ENCODE measurements at places on chromosomes 3 and 15. TPM values are rescaled to one million over a fixed set of nuclear protein-coding genes. Genes with fewer than 3 reads are reported as not detected.

SPATA16 gene
- total RNA-seq, result not detected

B3GNT5 gene
- total RNA-seq, result not detected

MST1R gene
- 1.0 TPM for total RNA-seq

CDCP1 gene
- not detected for total RNA-seq

FOXL2NB gene
- not detected for total RNA-seq

CPNE9 gene
- total RNA-seq, result 0.55 TPM

KLHL40 gene
- not detected for total RNA-seq

CHRM5 gene
- total RNA-seq, result not detected

DPPA4 gene
- total RNA-seq, result 6.2 TPM

DNA sequence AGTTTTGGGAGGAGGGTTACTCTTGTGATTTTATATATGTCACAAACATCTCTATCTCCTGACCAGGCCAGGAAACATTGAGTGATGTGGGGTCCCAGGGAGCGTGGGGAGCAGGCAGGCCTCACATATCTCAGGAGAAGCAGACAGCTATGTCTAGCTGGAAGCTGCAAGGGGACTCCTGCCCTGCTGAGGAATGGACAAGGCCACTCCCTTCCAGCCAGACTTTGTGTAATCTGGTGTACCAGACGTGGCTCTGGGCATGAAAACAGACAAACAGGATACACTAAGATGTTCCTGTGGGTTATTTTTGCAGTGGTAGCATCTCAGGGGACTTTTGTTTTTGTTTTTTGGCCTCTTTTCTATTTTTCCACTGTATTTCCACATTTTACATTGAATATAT, 23.2 kb downstream of the CYP8B1 start:
- no peak overlapping the region for H3K4me3 ChIP-seq
- H3K4me1 ChIP-seq, result peaks cover 5% of the 10 kb centered on the region
- peaks cover 5% of the 10 kb centered on the region for H3K27me3 ChIP-seq
- H3K36me3 ChIP-seq, result no peaks in the 10 kb centered on the region
- no peak for DNase-seq

DNA sequence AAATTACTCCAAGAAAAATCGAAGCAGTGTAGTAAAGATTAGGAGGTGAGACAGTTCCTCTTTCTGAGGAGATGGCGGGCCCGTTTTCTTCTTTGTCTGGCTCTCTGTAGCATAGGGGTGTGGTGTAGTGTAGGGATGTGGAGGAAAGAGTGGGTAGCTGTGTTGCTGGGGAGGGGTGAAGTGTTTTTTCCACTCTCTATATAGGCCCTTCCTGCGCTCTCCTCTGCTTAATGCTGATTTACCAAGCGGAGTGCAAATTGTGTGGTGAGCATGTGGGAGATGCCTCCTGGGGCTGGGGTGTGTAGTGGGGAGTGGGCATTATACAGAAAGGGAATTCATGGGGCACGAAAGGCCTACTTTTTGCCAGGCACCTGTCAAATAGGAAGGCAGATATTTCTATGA, 94.9 kb downstream of the ST6GAL1 start:
- H3K27me3 ChIP-seq, result no peaks in the 10 kb centered on the region
- no peaks in the 10 kb centered on the region for H3K36me3 ChIP-seq
- H3K4me3 ChIP-seq, result peak overlapping the region; percentile 89
- peak overlapping the region; percentile 88 for H3K27ac ChIP-seq

- H3K36me3 ChIP-seq, result peaks cover 88% of the 10 kb centered on the region
- H3K27me3 ChIP-seq, result no peaks in the 10 kb centered on the region
- no peak for DNase-seq
- H3K27ac ChIP-seq, result peak overlapping the region; percentile 10
Measured at GRCh38 chr3:58161435-58162398, 49.1 kb downstream of the DNASE1L3 start.

DNA sequence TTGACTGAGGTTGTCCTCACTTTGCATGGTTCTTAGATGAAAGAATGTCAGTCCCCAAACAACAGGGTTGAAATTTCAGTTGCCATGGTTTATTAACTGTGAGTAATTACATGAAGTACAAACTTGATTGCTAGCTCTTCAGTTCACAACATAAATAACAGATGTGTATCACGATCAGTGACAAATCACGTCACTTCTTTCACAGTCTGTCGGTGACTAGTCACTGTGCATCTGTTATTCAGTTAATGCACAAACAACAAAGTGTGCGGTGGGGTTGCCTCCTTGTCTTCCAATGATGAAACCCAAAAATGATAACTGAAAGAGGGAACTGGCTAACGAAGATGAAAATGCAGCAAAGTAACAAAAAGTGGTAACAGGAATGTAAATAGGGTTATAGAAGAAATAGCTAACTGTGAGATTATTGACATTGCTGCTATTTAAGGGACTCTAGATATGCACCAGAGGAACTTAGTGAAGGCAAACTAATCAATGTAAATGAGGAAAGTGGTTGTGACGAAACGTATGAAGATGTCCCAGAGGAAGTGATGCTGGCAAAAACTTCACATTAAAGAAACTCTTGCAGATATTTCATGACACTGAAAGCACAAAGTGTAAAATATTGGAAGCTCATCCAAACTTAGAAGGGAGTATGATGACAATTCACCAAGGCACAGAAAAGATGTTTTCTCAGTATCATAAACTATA, 159.3 kb downstream of the WDR76 start:
- no peak for DNase-seq
- no peak overlapping the region for H3K4me3 ChIP-seq
- H3K27ac ChIP-seq, result no peak overlapping the region
- H3K27me3 ChIP-seq, result peaks cover 13% of the 10 kb centered on the region
- no peaks in the 10 kb centered on the region for H3K4me1 ChIP-seq

GRCh38 chr3:59540696-59541095, 490.9 kb upstream of the CFAP20DC start:
- DNase-seq, result no peak
- H3K27me3 ChIP-seq, result no peaks in the 10 kb centered on the region
- H3K27ac ChIP-seq, result no peak overlapping the region
- no peaks in the 10 kb centered on the region for H3K36me3 ChIP-seq

- H3K36me3 ChIP-seq, result no peaks in the 10 kb centered on the region
- H3K27ac ChIP-seq, result peak overlapping the region; percentile 4
- H3K27me3 ChIP-seq, result no peaks in the 10 kb centered on the region
- H3K4me3 ChIP-seq, result no peak overlapping the region
Measured at GRCh38 chr3:46102780-46103130, 75.5 kb upstream of the XCR1 start.

GRCh38 chr3:46829699-46830208, 33.5 kb downstream of the MYL3 start:
- no peaks in the 10 kb centered on the region for H3K27me3 ChIP-seq
- no peak overlapping the region for H3K27ac ChIP-seq
- DNase-seq, result no peak
- peaks cover 5% of the 10 kb centered on the region for H3K4me1 ChIP-seq
- H3K36me3 ChIP-seq, result peaks cover under 1% of the 10 kb centered on the region

DNA sequence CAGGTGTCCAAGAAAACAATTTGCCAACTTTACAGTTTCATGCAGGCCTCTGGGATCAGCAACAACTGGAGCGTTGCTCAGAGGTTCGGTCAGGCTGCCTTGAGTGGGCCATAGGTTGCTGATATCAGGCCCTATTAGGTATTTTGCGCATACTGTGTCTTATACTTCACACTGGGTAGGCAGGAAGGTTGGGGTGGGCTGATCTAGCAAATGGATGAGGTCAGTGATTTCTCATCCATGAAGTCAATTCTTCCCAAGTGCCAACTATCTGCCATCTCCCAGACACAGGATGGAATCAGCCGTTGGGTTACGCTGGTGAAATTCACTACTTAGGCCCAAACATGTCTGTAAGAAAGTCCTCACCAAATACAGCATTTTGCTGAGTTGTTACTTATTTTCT, 77.6 kb downstream of the SLC7A14 start:
- no peak overlapping the region for H3K27ac ChIP-seq
- H3K27me3 ChIP-seq, result peaks cover 16% of the 10 kb centered on the region
- H3K4me1 ChIP-seq, result no peaks in the 10 kb centered on the region
- no peak overlapping the region for H3K4me3 ChIP-seq

GRCh38 chr15:67143646-67144045, 78.2 kb downstream of the SMAD3 start:
- H3K27me3 ChIP-seq, result no peaks in the 10 kb centered on the region
- H3K36me3 ChIP-seq, result no peaks in the 10 kb centered on the region
- H3K27ac ChIP-seq, result no peak overlapping the region
- peaks cover 98% of the 10 kb centered on the region for H3K4me1 ChIP-seq
- DNase-seq, result no peak

- no peak for DNase-seq
- H3K4me3 ChIP-seq, result no peak overlapping the region
- no peak overlapping the region for H3K27ac ChIP-seq
- no peaks in the 10 kb centered on the region for H3K4me1 ChIP-seq
- peaks cover 4% of the 10 kb centered on the region for H3K36me3 ChIP-seq
- peaks cover 16% of the 10 kb centered on the region for H3K27me3 ChIP-seq
Measured at GRCh38 chr3:186374376-186374775, 12.3 kb upstream of the DGKG start.

DNA sequence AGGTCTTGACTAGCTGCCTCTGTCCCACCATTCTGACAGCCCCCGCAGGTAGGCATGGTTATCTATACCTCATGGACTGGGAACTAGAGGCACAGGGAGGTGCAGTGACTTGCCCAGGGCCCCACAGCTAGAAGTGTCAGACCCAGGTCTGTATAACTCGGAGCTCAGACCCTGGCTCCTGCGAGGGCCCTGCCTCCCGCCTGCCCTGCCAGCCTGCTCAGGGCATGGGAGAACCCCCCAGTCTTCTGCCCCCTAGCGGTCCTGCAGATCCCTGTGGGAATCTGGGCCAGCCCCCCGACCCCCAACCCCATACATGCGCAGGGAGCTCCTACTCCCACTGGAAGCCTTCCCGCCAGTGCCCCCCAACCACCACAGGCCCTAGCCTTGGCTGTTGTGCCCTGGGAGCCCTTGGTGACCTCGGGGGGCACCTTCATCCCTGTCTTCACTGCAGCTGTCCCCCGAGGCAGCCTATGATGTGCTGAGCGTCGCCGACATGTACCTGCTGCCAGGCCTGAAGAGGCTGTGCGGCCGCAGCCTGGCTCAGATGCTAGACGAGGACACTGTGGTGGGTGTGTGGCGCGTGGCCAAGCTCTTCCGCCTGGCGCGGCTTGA, 6.9 kb downstream of the ABTB1 start:
- H3K27me3 ChIP-seq, result no peaks in the 10 kb centered on the region
- no peak for DNase-seq
- H3K36me3 ChIP-seq, result no peaks in the 10 kb centered on the region
- H3K27ac ChIP-seq, result peak overlapping the region; percentile 35

DNA sequence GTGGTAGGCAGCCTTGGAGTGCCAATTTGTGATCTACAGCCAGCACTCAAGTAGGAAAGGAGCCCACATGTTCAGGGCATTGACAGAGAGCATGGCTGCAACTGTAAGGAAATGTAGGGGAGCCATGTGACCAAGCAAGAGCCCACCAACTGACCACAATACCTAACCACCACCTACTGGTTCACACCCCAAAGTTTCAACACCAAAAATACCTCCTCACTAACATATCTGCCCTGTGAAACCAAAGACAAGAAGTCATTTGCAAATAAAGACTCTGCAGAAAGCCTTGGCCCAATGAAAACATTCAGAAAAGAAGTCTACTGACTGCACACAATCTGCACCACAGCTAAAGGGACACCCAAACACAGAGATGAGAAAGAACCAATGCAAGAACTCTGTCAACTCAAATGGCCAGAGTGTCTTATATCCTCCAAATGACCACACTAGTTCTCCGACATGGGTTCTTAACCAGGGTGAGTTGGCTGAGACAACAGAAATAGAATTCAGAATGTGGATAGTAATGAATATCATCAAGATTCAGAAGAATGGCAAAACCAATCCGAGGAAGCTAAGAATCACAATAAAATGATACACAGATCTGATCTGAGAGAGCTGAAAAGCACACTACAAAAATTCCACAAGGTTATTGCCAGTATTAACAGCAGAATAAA, 40.6 kb downstream of the SLC9C1 start:
- no peak overlapping the region for H3K27ac ChIP-seq
- H3K4me1 ChIP-seq, result no peaks in the 10 kb centered on the region
- peaks cover 1% of the 10 kb centered on the region for H3K27me3 ChIP-seq
- DNase-seq, result no peak

GRCh38 chr3:149575961-149576564, 81.8 kb downstream of the WWTR1 start:
- H3K36me3 ChIP-seq, result no peaks in the 10 kb centered on the region
- no peak overlapping the region for H3K27ac ChIP-seq
- H3K4me3 ChIP-seq, result no peak overlapping the region
- no peaks in the 10 kb centered on the region for H3K4me1 ChIP-seq
- H3K27me3 ChIP-seq, result peaks cover 2% of the 10 kb centered on the region

- no peaks in the 10 kb centered on the region for H3K4me1 ChIP-seq
- no peak for DNase-seq
- H3K4me3 ChIP-seq, result no peak overlapping the region
- H3K36me3 ChIP-seq, result no peaks in the 10 kb centered on the region
Measured at GRCh38 chr3:148758303-148758884, 60.7 kb downstream of the AGTR1 start.

DNA sequence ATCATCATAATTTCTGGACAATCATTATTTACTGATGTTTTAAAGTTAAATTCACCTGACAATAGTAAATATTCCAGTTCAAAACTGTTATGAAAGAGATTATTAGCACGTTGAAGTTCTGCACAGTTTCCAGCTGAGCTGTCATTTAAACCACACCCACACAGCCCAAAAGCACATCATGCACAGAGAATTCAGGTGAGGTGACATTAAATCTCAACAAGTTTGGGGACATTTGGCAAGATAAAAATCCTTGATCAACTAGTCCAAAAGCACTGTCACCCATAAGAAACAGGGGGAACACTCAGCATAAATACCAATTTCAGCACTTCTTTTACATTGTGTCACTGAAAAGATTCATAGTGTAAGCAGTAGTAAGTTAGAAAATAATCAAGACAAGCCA, 6.9 kb downstream of the NCEH1 start:
- no peak overlapping the region for H3K27ac ChIP-seq
- no peaks in the 10 kb centered on the region for H3K27me3 ChIP-seq
- no peak for DNase-seq
- H3K4me1 ChIP-seq, result peaks cover 14% of the 10 kb centered on the region

GRCh38 chr3:62835554-62836236, 39.5 kb downstream of the CADPS start:
- peaks cover 10% of the 10 kb centered on the region for H3K27me3 ChIP-seq
- DNase-seq, result no peak
- H3K36me3 ChIP-seq, result no peaks in the 10 kb centered on the region
- H3K4me1 ChIP-seq, result no peaks in the 10 kb centered on the region
- H3K27ac ChIP-seq, result no peak overlapping the region
